Amniotic stem cell (primary cell): ENCODE measurements at places on chromosomes 12 and 14.

DNA sequence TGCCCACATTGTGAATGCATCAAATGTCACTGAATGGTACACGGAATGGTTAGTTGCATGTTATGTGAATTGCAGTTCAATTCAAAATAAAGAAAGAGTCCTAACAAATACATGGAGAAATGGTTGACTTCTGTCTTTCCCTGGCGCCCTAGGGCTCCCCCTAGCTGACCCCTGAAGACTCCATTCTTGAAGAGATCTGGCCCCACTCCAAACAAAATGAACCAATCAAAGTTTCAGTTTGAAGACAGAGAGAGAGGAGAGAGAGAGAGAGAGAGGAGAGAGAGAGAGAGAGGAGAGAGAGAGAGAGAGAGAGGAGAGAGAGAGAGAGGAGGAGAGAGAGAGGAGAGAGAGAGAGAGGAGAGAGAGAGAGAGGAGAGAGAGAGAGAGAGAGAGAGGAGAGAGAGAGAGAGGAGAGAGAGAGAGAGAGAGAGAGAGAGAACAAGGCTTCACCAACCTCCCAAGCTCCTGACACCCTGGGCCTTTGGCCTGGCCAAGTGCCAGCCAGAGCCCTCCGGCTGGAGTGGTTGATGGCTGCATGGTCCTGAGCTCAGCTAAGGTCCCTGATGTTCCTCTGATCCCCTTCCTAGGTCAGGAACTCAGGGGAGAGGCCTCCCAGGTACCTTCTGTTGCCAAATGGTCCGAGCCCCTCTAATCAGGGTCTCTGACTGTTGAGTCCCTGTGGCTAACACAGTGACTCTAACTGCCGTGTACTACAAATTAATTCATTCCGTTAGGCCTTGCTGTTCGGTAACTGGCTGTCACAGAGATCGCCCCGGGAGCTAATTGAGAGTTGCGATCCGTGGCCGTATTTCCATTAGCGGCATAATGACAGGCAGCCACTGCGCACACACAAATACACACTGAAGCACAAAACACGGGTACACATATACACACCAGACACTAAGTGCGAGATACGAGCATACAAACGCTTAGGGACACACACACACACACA, 188.8 kb downstream of the ESRRB start:
- no peak for DNase-seq

- no peak for DNase-seq
These were observed 233.8 kb upstream of the SEL1L start for GRCh38 chr14:81767266-81767995.

- DNase-seq, result no peak
These were observed at the start of gene RASSF3 for GRCh38 chr12:64610079-64610659. Gene RASSF3, plus strand, starts transcription at chr12:64610495. Its CDS starts 138 bp downstream, at chr12:64610633.

DNA sequence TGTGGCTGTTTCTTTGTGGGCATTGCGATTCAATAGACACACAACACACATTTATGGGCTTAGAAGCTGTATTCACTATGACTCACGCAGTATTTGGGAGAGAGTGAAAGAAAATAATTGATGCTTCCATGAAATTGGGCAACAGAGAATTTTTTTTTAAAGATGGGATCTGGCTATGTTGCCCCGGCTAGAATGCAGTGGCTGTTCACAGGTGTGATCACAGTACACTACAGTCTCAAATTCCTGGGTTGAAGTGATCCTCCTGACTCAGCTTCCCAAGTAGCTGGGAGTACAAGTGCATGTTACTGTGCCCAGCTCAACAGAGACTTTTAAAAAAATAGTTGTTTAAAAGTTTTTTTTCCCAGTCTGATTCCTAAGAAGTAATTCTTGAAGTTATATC, 146.3 kb downstream of the APAF1 start:
- DNase-seq, result no peak
